ENCODE measurements at places on chromosomes 7 and 10. TPM values are rescaled to one million over a fixed set of nuclear protein-coding genes. Genes with fewer than 3 reads are reported as not detected.

GRCh38 chr10:48606530-48607355 is 1.9 kb upstream of the ARHGAP22 start:
- no peak for DNase-seq

DNA sequence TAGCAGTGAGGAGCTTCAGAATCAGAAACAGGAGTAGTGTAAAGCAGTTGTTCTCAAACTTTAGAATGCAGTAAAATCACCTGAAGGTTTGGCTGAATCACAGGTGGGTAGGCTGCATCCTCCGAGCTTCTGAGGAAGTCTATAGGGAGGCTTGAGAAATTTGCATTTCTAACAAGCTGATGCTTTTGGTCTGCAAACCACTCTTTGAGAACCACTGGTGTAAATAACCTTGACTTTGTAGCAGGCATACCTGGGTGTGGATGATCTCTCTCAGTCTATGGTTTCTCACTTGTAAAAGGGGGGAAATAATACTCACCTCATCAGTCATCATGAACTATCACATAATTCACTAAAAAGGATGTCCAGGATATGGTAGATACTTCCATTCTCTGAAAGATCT is 118.1 kb downstream of the SRI start:
- no peak for DNase-seq

GRCh38 chr7:41199136-41199535 is 503.8 kb downstream of the INHBA start:
- DNase-seq, result no peak

Gene CYP3A7
- total RNA-seq, result not detected

Gene BMPR1A
- 76.0 TPM for total RNA-seq
